Endothelial cell (in vitro differentiated cells): ENCODE measurements at places on chromosomes 5 and 9.

- no peak for DNase-seq
Observed at GRCh38 chr9:106503759-106504158, 359.2 kb upstream of the ZNF462 start.

- no peak for DNase-seq
Observed at GRCh38 chr5:10762776-10763500, 1.9 kb upstream of the DAP start.

- peak; percentile 50 for DNase-seq
Observed at GRCh38 chr9:2017331-2018161, 2.4 kb downstream of the SMARCA2 start.

DNA sequence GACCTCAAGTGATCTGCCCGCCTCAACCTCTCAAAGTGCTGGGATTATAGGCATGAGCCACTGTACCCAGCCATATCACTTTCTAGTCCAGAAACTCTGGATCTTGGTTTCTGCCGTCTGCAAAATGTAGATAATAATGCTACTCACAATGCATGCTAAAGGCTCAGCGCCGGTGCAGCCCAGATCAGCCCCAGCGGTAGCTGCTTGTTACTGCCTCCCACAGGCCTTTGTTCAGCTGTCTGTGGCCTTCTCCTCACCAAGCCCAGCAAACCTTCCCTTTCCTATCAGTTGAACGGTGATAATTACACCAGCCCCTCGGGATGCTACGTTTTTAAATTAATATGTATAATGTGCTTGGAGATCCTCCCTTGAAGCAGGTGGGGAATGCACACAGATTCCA, 26.2 kb upstream of the MSX2 start:
- DNase-seq, result no peak

GRCh38 chr5:137190441-137190840, 308.7 kb downstream of the SPOCK1 start:
- DNase-seq, result no peak

GRCh38 chr9:72464857-72465592, 56.4 kb upstream of the TMC1 start:
- DNase-seq, result no peak

DNA sequence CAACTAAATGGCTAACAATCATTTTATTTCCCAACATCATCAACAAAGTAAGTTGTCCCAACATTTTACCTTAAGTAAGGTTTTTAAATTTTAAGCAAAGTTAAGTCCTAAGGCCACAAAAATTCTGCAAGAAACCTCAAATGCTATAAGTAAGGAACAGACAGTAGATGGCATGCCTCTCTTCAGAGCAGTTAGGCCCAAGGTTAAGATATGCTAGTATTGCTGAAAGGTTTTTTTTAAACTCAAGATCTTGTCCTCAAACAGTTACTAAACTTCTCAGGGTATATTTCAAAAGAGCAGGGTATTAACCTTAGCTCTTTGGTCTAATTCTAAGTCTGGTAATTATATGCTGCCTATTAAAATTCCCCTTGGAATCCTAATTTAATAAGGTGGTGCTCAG, 35.1 kb downstream of the PJA2 start:
- DNase-seq, result no peak

- DNase-seq, result no peak
Observed at GRCh38 chr9:76419782-76420380, 25.7 kb upstream of the RFK start.

DNA sequence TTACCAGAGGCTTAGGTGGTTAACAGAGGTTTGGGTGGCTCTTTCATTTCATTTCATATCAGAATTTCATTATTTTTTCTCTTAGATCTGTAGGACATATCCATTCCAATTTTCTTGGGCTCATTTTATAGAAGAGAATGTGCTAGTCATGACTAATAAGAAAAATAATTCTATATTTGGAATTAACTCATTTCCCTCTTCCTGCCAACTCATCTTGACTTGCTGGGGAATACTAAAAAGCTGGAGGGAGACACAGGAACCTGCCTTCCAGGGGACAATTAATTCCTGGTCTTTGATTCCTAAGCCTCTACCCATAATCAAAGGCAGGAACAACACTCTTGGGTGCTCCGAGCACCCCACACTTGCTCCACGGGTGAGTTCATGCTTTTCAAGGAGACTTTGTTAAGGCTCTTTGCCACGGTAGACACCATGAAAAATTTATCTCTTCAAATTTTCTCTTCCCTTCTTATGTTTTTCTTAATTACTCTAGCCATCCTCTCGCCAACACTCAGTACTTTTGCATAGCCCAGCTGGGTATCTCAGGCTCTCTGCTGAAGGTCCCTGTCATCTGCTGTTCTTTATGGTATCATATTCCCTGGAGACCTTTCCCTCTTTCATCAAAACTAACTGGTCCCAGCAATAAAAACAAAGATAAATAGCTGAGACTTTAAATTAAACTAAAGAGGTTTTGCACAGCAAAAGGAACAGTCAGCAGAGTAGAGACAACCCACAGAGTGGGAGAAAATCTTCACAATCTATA, 273.9 kb downstream of the NPR3 start:
- DNase-seq, result no peak

DNA sequence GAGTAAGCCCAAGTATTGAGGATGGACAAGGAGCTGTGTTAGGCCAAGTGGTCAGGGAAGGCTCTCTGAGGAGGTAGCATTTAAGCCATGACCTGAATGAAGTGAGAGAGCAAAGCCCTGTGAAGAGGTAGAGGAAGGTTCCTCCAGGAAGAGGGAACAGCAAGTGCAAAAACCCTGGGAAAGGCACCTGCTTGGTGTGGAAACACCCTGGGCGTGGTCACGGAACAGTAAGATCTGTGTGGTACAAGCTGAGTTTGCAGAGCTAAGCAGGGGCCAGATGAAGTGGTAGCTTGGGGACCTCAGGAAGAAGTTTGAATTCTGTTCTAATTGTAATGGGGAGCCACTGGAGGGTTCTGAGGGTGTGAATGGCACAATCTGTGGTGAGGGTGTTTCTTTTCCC, 310.2 kb downstream of the ARHGAP26 start:
- no peak for DNase-seq

- DNase-seq, result no peak
Observed at GRCh38 chr5:31377274-31377946, 154.5 kb downstream of the DROSHA start.

DNA sequence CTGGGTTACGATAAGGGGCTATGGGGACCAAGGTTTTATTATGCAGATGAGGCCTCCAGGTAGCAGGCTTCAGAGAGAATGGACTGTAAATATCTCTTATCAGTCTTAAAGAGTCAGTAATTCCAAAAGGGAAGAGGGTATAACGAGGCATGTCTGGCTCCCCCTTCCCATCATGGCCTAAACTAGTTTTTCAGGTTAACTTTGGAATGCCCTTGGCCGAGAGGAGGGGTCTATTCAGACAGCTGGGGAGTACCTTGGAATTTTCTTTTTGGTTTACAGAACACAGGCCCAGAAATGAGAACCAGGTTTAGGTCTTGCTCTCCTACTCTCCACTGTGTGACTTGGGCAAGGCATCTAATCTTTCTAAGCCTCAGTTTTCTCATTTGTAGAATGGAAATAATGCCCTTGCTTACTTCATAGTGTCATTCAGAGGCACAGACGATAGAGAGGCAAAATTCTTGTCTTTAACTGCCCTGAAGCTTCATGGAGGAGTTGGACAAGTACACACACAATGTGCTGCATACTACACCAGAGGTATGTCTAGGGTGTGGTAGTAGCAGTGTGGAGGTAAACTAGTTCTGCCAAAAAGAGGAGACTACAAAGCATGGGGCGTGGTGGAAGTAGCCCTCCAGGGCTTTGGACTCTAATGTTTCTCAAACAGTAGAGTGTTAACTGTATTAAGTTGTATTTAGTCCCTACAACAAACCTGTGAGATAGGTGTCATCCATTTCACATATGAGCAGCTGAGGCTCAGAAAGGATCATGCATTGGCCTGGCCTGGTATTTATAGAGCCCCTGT, 45.5 kb downstream of the IRF1 start:
- no peak for DNase-seq

GRCh38 chr5:181058321-181058720, 18.3 kb downstream of the BTNL9 start:
- no peak for DNase-seq

GRCh38 chr9:3181049-3181953, 337.4 kb upstream of the PUM3 start:
- peak; percentile 66 for DNase-seq

GRCh38 chr9:121285835-121286687, 18.1 kb downstream of the GSN start:
- no peak for DNase-seq

GRCh38 chr5:93890657-93891056, 149.3 kb upstream of the POU5F2 start:
- DNase-seq, result no peak

GRCh38 chr5:143585970-143586369, 182.5 kb upstream of the NR3C1 start:
- no peak for DNase-seq

DNA sequence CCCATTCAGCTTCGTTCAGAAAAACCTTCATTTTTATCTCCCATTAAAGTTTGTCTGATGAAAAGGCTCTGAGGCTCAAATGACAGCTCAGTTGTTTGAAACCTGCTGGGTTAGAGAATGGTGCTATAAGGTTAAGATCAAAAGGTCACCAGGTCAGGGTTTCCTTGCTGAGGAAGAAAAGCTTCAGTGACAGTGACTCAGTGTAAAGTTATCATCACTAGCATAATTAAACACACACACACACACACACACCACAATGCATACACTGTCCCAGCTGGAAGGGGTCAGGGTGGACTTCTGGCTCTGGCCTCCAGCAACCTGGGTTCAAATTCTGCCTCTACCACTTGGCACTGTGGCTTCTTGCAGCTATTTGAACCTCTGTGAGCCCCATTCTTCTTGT, 281.1 kb downstream of the DOCK8 start:
- DNase-seq, result no peak

DNA sequence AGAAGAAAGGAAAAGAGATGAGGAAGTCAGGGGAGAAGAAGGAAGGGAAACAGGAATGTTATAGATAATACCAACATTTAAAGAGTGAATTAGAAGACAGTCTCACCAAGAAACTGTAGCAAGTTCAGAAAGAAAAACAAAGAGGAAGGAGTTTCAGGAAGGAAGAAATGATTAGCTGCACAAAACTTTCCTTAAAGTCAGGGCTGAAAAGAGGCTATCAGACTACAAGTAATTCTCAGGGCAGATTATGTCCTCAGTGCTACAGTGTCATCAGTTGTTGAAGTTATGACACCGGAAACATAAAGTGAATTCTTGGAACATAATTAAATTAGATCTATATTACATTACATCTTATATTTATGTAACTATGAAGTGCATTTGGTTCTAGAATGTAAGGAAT, 226.9 kb downstream of the ARRDC3 start:
- DNase-seq, result no peak

- DNase-seq, result no peak
Observed at GRCh38 chr9:130860458-130861316, 25.6 kb downstream of the ABL1 start.

GRCh38 chr9:126935630-126936029, 21.0 kb downstream of the RALGPS1 start:
- no peak for DNase-seq

DNA sequence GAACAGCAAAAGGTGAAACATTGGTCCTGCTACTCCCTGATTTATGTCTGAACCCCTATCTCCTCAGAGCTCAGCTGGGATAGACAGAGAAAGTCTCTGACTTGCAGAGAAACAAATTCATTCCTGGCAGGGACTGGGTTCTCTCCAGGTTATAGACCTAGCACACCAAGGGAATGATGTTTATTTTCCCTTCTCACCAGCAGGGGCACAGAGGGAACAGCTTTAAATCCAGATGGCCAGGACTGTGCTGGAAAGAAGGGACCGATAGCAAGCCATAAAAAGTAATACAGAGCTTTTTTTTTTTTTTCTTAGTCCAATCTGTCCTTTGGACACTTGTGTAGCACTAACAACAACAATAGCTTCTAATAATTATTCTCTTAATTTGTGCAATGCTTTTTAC, 141.1 kb upstream of the C9orf72 start:
- DNase-seq, result no peak

GRCh38 chr5:433836-434235, 9.1 kb upstream of the EXOC3 start:
- DNase-seq, result no peak

- no peak for DNase-seq
Observed at GRCh38 chr9:68914751-68915150, 99.2 kb downstream of the PRKACG start.

DNA sequence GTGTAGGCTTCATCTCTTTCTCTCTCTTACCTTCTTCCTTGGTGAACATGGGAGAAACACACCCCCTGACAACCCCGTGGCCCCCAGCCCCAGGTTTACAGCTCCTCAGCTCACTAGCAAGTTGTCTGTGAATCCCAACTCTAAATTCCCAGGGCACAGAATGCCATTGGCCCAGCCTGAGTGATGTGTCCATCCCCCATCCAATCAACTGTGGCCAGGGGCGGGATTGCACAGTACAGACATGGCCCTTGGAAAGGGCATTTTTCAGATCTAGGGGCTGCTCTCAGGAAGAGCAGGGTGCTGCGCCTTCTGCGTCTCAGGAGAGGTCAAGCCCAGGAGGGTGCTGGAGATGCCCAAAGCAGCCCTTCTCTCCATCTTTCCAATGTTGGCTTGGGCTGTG, 48.2 kb upstream of the ASS1 start:
- no peak for DNase-seq

DNA sequence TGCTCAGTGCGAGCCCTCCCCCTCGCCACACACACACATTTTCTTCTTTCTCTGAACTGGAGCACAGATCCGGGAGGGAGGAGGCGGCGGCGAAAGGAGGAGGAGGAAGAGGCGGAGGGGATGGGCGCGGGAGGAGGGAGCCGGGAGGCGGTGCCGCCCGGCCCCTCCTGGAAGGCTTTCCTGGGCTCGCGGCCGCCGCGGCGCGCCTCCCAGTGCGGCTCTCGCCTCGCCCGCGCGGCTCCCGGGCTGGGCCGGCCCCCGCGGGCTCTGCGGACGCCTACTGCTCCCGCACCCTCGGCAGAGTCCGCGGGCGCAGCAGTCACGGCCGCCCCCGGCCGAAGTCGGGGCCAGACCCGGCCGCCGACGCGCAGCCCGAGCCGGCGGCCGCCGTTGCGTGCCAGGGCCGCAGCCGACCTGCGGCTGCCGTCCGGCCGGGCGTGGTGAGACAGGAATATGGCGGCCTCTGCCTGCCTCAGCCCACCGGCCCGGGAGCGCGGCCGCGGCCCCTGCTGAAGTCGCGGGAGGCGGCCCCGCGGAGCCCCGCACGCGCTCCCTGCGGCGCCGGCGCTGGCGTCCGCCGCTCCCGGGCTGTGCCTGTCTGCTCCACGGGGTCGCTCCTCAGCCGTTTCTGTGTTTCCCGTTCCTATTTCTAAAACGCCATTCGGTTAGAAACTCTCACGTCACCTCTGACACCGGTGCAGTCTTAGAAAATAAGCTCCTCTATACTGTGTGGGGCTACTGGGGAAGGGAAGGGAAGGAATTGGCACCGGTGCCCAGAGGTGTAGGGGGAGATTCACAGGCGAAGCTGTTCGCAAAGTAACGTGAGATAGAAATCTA, 500 bp upstream of the GNAQ start:
- peak; percentile 86 for DNase-seq

GRCh38 chr9:136943291-136944211, 987 bp downstream of the FBXW5 start:
- peak; percentile 36 for DNase-seq
